Mesothelial cell of epicardium (in vitro differentiated cells): ENCODE measurements at places on chromosomes 6 and 20. TPM values are rescaled to one million over a fixed set of nuclear protein-coding genes. Genes with fewer than 3 reads are reported as not detected.

DUSP15 gene
- total RNA-seq: 8.4 to 10.4 TPM (median 8.5 TPM) in 3 replicates

POU5F1 gene
- total RNA-seq: 0.24 to 0.47 TPM in 2 of 3 replicates, not detected in the other

NMBR gene
- 0.27 TPM in 2 of 3 replicates, not detected in the other for total RNA-seq

SIGLEC1 gene
- total RNA-seq: 0.04 TPM in 1 of 3 replicates, not detected in the others

MAS1 gene
- total RNA-seq: not detected in 3 replicates

TPBG gene
- total RNA-seq: 35.2 to 38.2 TPM (median 37.5 TPM) in 3 replicates

CALHM5 gene
- 1.4 to 1.7 TPM (median 1.6 TPM) in 3 replicates for total RNA-seq

SF3B5 gene
- 111 to 114 TPM (median 112 TPM) in 3 replicates for total RNA-seq

CST7 gene
- total RNA-seq: not detected in 3 replicates

AVP gene
- total RNA-seq: not detected in 3 replicates

BRPF3 gene
- 54.1 to 58.6 TPM (median 57.3 TPM) in 3 replicates for total RNA-seq

ELOVL2 gene
- total RNA-seq: 1.6 to 1.8 TPM (median 1.6 TPM) in 3 replicates

LY6G5B gene
- total RNA-seq: 34.2 to 37.5 TPM (median 36.5 TPM) in 3 replicates

SGK1 gene
- 39.5 to 45.6 TPM (median 44.5 TPM) in 3 replicates for total RNA-seq

MUC22 gene
- total RNA-seq: not detected in 3 replicates

ADGRF1 gene
- total RNA-seq: 1.4 to 2.2 TPM (median 1.6 TPM) in 3 replicates

TTK gene
- total RNA-seq: 12.0 to 13.5 TPM (median 12.1 TPM) in 3 replicates

RIPOR3 gene
- total RNA-seq: 18.8 to 20.0 TPM (median 19.2 TPM) in 3 replicates

SYNDIG1 gene
- 0.80 to 1.6 TPM (median 0.90 TPM) in 3 replicates for total RNA-seq
